A549 treated with RU486 at 1 μM for 4 hours (cell line): ENCODE measurements at places on chromosomes 2 and 18. TPM values are rescaled to one million over a fixed set of nuclear protein-coding genes. Genes with fewer than 3 reads are reported as not detected.

The NYAP2 gene
- not detected in 5 replicates for total RNA-seq

The RNF125 gene
- 0.23 to 0.59 TPM (median 0.26 TPM) in 5 replicates for total RNA-seq

The INPP5D gene
- 0.43 to 1.4 TPM (median 0.51 TPM) in 5 replicates for total RNA-seq

The NR4A2 gene
- 2.4 to 4.0 TPM (median 3.2 TPM) in 5 replicates for total RNA-seq

The UGT1A3 gene
- total RNA-seq, result 0.10 to 0.22 TPM (median 0.13 TPM) in 3 of 5 replicates, not detected in the others

The SERPINB4 gene
- 0.11 to 0.18 TPM (median 0.15 TPM) in 4 of 5 replicates, not detected in the other for total RNA-seq

The PLA2R1 gene
- 1.4 to 2.9 TPM (median 2.6 TPM) in 5 replicates for total RNA-seq

The CENPO gene
- 43.2 to 55.2 TPM (median 47.0 TPM) in 5 replicates for total RNA-seq

The DTNB gene
- 8.7 to 10.3 TPM (median 9.2 TPM) in 5 replicates for total RNA-seq

The MC5R gene
- 0.07 TPM in 1 of 5 replicates, not detected in the others for total RNA-seq

The IL36A gene
- total RNA-seq, result not detected in 5 replicates

The ABCG8 gene
- total RNA-seq, result not detected in 5 replicates

The CD207 gene
- not detected in 5 replicates for total RNA-seq

The TACR1 gene
- 0.14 to 0.57 TPM (median 0.17 TPM) in 5 replicates for total RNA-seq

The GAREM1 gene
- 2.8 to 4.2 TPM (median 3.4 TPM) in 5 replicates for total RNA-seq

The PROKR1 gene
- not detected in 5 replicates for total RNA-seq

The ICOS gene
- not detected in 5 replicates for total RNA-seq

The REG1B gene
- total RNA-seq, result not detected in 5 replicates

The CRYBA2 gene
- total RNA-seq, result 0.54 TPM in 1 of 5 replicates, not detected in the others

The BABAM2 gene
- 46.0 to 51.9 TPM (median 46.8 TPM) in 5 replicates for total RNA-seq
